ENCODE measurements at places on chromosomes 3 and 15.

GRCh38 chr15:93299675-93300074, 210.7 kb upstream of the RGMA start:
- no peak for DNase-seq

DNA sequence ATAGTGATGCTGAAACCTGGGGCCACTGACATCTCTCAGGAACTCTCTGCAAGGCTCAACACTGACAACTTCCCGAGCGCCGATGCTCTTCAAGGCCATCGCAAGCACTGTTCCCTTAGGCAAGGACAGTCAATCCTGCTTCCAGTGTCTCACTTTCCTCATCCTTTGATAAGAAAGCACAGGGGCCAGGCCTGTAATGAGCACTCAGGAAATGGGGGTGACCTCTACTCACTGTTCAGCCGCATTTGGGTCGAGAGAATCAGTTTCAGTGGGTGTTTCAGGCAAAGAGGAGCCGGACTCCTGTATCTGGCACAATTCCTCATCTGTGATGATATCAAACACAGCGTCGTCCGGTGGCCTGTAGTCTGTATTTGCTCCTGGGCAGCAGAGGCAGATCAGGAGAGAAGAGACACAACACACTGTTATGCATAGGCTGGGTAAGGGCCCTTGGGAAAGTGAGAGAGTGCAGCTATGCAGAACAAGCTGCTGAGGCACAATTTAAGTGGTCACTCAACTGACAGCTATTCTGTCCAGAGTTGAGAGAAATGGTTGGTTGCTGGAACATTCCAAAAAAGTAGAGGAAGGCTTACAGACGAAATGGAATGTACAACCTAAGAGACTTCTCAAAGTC, 11.9 kb downstream of the CXCR6 start:
- DNase-seq: no peak

GRCh38 chr15:70212286-70212962, 114.7 kb upstream of the TLE3 start:
- DNase-seq: no peak

DNA sequence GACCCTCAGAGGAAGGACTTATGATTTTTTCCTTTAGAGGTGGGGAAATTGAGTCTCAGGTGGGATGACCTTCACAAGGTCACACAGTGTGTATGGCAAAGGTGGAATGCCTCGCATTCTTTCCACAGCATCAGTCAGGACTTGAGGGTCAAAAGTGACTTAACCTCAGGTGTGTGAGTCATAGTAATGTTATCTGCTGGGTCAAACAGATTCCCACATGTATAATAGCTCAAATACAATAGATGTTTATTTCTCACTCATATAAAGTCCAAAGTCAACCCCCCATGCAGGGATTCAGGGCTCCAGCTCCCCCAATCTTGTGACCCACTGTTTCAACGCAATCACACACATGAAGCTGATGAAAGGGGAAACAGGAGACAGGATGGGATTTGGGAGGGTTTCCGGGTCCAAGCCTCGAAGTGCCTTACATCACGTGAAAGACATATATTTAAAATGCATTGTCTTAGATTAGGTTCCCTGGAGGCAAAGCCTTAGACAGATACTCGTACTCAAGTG, 34.0 kb upstream of the CCDC174 start:
- DNase-seq: no peak

DNA sequence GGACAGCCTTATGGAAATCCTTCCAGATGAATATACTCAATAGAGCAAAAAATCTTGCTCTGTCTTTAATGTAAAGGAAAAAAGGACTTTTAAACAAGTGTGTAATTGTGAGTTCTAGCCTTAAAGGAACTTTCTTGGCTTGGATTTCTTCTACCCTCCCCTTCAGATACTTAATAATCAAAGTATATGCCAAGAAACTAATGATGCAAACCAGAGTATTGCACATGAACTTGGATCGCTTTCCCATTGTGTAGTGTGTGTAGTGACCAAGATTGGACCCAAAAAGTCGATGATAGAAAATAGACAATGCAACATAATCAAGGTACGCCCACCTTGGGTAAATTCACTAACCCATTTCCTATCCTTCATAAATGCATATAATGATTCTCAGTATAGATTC, 123.8 kb downstream of the TIGIT start:
- no peak for DNase-seq

- DNase-seq: no peak
Observed at GRCh38 chr3:143731776-143732175, 116.5 kb downstream of the SLC9A9 start.

- DNase-seq: no peak
Observed at GRCh38 chr3:161317077-161317476, 54.2 kb downstream of the SPTSSB start.

Measured in erythroblast (primary cell).